Liver (tissue), 10 donors: ENCODE measurements at places on chromosomes 6 and 20.

DNA sequence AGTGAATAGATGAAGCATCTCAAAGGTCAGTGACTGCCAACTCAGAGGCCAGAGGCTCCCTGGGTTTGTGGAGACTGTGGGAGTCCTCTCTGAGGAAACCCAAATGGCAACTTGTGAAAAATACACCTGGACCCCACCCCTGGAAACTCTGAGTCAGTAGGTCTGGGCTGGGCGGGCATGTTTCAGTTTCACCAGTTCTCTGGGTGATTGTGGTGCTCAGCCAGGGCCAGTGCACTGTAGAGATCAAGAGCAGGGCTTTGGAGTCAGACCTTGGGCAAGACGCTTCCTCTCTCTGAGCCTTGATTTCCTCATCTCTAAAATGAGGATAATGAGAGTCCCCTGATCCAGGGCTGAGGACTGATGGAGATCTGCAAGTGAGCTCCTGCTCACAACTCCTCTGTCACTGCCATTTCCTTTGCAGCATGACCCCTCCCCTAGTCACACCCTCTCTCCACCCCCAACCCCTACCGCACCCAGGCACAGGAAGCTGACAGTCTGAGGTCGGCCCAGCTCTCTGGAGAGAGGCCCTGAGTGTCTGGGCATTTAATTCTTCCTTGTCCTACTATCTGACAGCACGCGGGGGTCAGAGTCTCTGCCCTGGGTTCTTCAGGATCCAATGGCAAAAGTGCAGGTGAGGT, 5.1 kb downstream of the DEF6 start:
- no peak for DNase-seq

DNA sequence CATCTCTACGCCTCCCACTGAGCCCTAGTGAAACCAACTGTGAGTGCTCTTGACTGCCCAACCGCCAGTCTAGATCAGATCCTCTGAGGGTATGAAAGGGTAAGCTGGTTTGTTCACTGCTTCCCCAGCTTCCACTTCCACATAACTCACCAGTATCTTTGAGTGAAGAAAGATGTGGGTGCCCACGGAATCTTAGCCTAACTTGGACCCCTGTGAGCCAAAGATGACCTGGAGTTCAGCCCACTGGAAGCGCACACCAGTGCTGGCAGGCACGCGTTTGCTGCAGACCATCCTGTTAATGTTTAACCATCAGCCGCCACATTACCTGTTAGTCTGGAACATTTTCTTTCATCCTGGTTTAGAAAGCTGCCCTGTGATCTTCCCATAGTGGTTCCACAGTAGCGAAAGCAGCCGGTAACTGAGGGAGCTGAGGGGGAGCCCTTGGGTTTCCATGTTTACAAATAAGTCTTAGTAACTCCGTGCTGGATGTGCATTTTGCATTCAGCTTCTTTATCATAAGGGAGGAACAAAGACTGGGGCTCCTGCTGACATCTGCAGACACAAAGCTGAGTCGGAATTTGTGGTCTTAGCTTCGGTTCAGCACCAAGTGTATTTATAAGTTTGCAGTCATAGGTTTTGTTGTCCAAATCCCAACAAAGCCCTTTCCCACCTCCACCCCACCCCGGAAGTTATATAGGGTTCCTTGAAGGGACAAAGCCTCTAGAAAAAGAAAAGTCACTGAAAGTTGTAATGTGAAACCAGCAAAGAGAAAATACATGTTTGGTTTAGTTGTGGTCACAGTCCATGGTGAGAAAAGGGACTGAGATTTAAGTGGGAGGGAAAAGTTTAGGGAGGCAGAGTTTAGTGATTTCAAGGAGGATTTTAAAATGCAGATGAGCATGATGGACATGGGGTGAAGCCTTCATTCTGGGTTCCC, 71.0 kb downstream of the SSR1 start:
- DNase-seq, result no peak

DNA sequence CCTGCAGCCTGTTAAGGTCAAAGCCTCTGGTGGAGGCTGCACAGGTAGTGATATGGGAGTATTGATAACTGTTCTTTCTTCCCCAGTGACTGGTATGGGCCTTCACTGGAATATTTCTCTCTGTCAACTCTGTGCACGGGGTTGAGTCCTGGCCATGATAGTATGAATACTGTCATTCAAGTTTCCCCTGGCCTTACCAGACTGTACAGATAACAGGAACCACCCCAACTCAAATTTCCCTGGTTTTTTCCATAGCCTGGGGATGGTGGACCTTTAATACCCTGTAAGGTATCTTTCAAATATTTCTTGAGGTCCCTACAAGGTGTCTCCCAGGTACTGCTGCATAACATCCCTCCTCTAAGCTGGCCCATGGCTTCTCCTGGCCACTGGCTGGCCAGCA, 51.4 kb upstream of the TNFAIP3 start:
- no peak for DNase-seq

DNA sequence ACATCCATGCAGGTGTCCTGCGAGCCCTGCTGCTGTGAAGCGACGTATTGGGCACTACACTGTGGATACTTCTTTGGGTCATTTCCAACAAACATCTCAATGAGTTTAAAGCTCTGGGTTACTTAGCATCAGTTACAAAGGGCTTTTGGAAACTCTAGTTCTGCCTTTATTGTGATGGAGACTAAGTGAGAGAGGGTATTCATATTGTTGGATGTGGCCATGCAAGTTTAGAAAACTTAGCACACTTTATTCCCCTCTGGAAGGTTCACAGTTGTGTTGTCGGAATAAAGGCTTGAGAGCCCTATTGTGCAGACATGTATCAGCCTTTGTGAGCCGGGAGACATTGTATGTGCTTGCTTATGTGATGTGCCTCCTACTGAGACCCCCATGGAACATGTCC, 22.1 kb downstream of the DUSP22 start:
- DNase-seq, result no peak

DNA sequence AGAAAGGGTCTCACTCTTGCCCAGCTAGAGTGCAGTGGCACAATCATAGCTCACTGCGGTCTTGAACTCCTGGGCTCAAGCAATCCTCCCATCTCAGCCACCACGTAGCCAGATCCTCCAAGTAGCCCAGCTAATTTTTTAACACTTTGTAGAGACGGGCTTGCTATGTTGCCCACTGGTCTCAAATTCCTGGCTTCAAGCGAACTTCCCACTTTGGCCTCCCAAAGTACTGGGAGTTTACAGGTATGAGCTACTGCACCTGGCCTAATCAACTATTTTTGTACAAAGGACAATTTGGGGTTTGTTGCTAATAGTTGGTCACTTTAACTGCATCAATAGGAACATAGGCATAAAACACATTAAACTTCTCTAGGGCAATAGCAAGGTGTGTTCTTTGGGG, 29.9 kb upstream of the SYNCRIP start:
- DNase-seq, result no peak
